ENCODE measurements at places on chromosomes 16 and 17.
A peak's percentile ranks its signal among the peaks of the same experiment; 100 is the strongest.

- DNase-seq, result no peak
Observed at GRCh38 chr16:2371421-2371820, 30.9 kb upstream of the ABCA3 start.

GRCh38 chr16:86392436-86393152 is 117.7 kb upstream of the FOXF1 start:
- no peak for DNase-seq

- DNase-seq, result peak; percentile 85
Observed at GRCh38 chr16:75110637-75111513, 5.7 kb downstream of the LDHD start.

DNA sequence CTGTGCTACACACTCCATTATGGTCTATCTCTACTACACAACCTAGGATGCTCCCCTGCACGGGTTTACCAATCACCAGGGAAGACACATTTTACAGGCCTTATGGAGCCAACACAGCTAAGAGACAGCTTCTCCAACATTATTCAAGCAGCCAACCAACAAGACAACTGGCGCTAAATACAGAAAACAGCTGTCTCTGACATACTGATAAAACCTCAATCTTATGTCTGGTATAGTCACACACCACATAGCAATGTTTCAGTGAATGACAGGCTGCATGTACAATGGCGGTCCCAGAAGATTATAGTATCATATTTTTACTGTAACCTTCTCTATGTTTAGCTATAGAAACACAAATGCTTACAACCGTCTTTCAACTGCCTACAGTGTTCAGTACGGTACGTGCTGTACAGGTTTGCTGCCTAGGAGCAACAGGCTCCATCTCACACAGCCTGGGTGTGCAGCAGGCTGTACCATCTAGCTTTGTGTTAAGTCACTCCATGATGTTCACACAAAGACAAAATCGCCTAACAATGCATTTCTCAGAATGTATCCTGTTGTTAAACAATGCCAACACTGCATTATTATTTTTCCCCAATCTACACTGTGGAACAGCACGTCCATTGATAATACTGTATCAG is 10.9 kb downstream of the USP22 start:
- no peak for DNase-seq

- no peak for DNase-seq
Observed at GRCh38 chr17:51888816-51889215, 269.7 kb downstream of the CA10 start.

DNA sequence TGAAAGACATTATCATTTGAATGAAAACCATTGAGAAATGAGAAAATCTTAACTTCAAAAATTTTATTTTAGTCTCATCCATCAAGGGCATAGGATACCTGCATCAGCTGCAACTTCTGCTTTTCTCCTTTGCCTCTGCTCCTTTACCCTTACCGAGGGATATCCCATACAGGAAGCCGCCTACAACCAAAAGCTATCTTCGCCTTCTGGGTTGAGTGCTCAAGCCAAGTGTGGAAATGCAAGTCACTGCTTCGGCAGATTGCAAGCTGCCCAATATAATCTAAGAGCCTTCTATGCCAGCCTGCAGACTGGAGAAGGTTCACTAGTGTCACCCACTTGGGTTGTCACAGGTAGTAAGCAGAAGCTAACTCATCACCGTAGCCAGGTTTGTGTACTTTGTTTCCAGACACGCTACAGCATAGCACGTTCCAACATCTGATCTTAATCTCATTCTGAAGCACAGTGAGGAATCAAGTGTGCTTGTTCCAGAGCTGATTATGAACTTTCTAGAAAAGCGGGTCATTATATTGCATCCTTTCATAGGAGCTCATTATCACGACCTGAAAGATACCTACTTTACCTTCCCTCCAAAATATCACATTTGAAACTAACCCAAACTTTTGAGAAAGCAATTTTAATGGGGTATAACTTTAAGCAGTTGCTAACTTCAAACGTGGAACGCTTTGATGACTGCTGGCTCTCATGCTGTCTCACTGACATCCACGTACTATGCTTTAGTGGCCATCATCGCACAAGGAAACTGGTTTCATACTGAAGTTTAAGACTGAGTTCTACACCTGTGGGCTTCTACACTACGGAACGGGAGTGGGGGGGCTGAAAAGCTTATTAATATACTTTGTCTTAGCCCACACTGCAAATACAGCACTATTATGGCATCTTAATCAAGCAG is 8.0 kb upstream of the UNK start:
- no peak for DNase-seq

DNA sequence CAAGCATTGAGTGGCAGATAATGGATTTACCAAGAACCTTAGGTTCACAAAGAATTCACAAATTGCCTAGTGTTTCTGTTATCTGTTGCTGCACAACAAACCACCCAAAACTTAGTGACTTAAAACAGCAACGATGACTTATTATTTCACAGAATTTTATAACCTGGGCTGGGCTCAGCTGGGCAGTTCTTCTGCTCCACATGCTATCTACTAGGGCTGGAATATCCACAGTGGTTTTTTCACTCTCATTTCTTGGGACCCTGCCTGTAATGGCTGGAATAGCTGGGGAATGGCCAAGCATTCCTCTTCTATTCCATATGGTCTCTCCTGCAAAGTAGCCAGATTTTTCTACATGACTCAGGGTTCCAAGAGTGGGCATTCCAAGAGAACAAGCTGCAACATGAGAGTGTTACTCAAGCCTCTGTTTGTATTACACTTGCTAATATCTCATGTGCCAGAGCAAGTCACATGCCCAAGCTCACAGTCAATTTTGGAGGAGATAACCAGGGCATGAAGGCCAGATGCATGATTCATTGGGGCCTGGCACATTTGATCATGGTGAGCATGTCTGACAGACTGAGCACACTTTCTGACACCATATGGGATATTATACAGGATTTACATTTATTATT is 4.9 kb upstream of the PSMD7 start:
- peak; percentile 38 for DNase-seq

GRCh38 chr17:12122075-12122474 is 101.4 kb downstream of the MAP2K4 start:
- DNase-seq, result no peak

DNA sequence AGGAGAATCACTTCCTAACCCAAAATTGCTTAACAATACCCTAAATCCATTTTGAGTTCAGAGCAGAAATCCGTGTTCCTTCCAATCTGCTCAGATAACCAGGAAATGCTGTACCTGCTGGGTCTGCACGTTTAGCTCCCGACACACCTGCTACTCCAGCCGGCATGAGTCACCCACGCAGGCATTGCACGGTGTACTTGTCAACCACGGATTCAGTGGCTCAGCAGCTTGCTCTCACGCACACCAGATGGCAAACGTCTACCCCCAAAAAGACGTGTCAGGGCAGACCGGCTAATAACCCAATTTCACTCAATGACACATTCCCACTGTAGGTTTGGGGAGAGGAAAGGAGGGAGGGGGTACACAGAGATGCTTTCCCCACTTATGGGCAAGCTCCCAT is 468.1 kb downstream of the SOX9 start:
- no peak for DNase-seq

- DNase-seq, result no peak
Observed at GRCh38 chr17:27336184-27336583, 42.3 kb downstream of the WSB1 start.

DNA sequence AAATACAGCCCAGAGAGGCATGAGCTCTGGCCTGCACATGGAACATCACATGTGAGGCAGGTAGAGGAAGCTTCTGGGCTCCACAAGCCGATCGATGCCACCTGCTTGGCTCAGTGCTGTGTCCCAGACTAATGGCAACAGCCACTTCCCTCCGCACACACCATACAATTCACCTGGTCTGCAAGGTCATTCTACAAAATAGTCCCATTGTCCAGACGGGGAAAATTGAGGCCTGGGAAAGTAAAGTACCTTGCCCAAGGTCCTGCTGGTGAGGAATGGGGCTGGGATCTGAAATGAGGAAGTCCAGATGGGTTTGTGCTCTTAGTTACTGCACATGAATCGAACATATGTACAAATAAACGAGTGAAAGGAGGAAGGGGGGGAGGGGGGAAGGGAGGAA is 88.0 kb downstream of the LITAF start:
- DNase-seq, result no peak

- no peak for DNase-seq
Observed at GRCh38 chr16:67256701-67257230, 8.0 kb downstream of the SLC9A5 start.

DNA sequence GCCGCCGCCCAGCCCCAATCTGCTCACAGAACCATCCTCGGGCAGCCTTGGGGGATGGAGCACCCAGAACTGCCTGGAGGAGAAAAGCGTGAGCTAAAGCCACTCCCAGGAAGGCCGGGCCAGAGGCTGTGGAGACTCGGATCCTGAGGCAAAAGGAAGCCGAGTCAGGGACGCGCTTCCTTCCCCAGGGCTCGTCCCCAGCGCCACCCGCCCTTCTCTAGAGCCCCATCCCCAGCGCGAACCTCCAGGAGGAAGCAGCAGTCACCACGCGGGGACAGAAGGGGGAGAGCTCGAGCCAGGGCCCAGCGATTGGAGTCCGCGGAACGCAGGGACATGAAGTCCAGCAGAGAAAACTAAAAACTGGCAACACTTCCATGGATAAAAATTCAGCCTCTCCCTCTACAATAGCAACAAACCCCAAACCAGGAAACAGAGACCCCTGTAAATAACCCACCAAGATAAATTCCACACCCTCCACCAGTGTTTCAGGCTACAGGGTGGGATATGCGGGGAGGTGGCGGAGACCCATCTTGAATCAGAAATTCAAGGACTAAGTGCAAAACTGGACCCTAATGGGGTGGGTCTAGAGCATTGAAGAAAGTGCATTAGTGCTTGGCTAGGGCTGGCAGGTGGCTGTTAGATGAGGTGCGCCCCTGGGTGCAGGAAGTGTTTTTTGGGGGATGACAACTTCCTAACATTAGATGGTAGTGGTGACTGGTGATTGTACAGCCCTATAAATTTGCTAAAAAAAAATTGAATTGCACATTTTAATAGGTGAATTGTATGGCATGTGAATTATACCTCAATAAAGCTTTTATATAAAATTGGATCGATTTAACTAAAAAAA is 116.1 kb upstream of the METRNL start:
- peak; percentile 80 for DNase-seq

DNA sequence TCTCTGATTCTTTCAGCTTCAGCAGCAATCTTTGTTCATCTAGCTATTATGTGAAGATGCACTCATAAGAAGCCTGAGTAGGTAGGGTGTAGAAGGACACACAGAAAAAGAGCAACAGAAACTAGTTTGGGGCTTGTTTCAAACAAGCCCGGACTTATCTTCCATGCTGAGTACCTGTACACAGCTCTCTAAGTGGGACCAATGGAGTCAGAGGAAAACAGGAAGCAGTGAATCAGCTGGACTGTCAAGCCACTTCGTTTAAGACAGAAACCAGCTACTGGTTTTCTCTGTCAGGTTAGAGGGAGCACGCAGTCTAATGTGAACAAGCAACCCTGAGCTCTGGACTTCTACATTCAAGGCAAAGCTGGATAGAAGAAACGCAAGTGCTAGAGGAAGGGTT is 16.0 kb downstream of the MAP2K6 start:
- DNase-seq, result no peak

GRCh38 chr16:29312835-29313558 is 93.5 kb downstream of the NPIPB11 start:
- peak; percentile 30 for DNase-seq

GRCh38 chr17:59756236-59756818 is 48.9 kb downstream of the VMP1 start:
- DNase-seq, result peak; percentile 96

All from fibroblast of skin of back (primary cell).